ENCODE measurements at places on chromosomes 1 and 21. TPM values are rescaled to one million over a fixed set of nuclear protein-coding genes. Genes with fewer than 3 reads are reported as not detected.

- no peak for DNase-seq
These were observed 155.7 kb upstream of the FAM78B start for GRCh38 chr1:166322470-166322869.

DNA sequence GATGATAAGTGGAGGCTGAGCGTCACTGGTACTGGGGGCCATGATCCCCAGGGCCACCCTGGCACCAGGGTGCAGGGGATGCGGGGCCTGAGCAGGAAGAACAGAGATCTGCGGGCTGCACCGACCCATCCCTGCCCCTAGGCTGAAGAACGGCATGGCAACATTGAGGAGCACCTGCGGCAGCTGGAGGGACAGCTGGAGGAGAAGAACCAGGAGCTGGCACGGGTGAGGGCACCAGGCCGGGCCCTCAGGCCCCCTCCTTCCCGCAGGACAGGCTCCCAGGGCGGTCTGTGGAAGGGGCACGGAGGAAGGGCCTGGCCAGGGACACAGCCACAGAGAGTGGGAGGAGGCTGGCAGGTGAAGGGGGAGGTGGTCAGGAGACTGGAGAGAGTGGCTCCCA is 21.8 kb downstream of the PPFIA4 start:
- DNase-seq, result no peak

DNA sequence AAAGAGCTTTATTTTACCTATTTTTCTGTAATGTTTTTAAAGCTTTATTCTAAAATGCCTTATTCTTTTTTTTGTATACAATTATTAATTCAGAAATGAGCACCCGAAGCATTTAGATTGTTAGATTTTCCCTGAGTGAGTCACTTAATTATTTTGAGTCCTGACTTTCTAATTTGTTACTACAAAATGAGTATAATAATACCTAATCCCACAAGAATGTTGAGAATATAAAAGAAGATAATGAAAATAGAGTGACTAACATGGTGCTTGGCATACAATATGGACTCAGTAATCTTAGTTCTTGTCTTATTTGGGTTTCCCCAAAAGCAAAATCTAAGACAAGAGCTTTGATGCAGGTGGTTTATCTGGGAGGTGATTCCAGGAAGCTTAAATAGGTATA is 142.2 kb downstream of the LHX8 start:
- DNase-seq, result no peak

- DNase-seq, result no peak
These were observed 3.2 kb downstream of the LYPD8 start for GRCh38 chr1:248752161-248753028.

The TENT5C gene
- 6.5 TPM for total RNA-seq

GRCh38 chr1:93317943-93318342 is 27.8 kb upstream of the DR1 start:
- no peak for DNase-seq

DNA sequence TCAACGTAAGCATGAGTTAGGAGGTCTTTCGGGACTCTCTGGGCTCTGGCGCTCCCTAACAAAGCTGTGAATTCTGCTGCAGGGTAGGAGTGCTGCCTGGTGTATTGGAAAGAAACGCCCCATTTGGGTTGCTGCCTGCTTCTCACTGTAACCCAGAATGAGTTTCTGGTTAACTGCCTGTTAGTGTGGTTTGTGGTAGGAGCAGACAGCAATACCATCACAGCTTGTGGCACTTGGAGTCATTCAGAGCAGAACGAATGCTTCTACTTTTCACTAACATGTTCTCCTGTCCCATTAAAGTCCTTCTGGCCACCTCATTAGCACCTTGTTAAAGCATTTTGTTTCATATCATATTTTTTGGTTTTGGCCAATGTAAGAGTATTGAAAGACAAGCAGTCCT is 18.1 kb downstream of the MAP3K7CL start:
- DNase-seq, result no peak

GRCh38 chr1:182703539-182703938 is 19.2 kb upstream of the RGS8 start:
- no peak for DNase-seq

- DNase-seq, result no peak
These were observed 126.7 kb upstream of the CACHD1 start for GRCh38 chr1:64343105-64343822.

DNA sequence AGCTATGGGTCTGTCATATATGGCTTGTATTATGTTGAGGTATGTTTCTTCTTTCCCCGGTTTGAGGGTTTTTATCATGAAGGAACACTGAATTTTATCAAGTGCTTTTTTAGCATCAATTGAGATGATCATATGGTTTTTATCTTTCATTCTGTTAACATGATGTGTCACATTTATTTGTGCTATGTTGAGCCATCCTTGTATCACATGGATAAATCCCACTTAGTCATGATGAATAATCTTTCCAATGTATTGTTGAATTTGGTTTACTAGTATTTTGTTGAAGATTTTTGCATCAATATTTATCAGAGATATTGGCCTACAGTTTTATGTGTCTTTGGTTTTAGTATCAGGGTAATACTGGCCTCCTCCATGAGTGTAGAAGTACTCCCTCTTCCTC is 61.7 kb downstream of the GPR137B start:
- DNase-seq, result no peak

The PGBD5 gene
- total RNA-seq, result 1.4 TPM

DNA sequence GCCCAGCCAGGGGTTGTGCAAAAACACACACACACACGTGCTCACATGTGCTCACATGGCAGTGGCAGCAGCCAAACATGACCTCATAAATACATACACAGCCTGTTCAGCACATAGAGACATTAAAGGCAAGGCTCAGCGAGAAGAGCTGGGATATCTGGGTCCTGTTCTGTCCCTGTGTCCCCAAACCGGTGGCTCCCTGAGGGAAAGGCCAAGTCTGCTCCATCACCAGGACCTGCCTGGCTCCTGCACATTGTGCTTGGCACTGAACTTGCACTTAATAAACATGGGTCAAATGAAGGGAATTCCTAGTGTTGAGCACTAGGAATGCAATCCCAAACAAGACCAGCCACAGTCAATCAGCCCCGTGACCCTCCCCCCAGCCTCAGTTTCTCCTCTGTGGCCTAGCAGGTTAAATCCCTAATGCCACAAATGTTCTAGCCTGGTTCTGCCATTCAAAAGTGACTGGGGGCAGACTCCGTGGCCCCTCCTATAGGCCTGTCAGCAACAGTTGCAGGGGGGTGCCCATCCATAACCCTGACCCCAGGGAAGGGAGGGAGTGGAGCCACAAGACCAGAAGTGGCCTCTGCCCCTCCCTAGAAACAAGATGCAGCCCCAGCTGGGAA is 160.9 kb upstream of the VAMP3 start:
- DNase-seq, result no peak

GRCh38 chr1:221680085-221680484 is 61.8 kb downstream of the DUSP10 start:
- no peak for DNase-seq

- DNase-seq, result no peak
These were observed 109.1 kb downstream of the CD247 start for GRCh38 chr1:167409183-167409582.

The BNIPL gene
- total RNA-seq, result 0.63 TPM

DNA sequence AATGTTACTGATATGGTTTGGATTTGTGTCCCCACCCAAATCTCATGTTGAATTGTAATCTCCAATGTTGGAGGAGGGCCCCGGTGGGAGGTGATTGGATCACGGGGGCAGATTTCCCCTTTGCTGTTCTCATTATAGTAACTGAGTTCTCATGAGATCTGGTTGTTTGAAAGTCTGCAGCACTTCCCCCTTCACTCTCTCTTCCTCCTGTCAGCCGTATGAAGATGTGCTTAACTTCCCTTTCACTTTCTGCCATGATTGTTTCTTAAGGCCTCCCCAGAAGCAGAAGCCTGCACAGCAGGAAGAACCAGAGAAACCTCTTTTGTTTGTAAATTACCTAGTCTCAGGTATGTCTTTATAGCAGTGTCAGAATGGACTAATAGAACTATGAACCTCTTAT is 28.4 kb downstream of the TRIM33 start:
- no peak for DNase-seq

The RHD gene
- total RNA-seq, result not detected

GRCh38 chr21:43918385-43918947 is 53.4 kb downstream of the AGPAT3 start:
- DNase-seq, result no peak

DNA sequence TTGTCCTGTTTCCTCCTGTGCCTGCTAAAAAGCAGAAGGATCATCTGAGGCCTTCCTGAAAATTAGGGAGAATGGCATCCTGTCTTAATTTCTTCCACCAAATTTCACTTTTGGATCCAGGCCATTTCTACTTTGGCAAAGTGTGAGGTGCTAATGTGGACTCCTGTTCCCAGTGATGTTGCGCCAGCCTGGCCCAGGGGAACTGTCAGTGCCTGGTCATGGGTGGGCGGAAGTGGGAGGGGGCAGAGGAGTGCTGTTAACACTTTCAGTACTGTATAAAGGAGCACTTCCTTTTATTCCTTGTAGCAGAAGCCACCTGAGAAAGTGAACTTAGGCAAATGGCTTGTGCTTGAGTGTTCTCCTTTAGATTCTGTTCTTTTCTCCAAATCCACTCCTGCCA is 19.9 kb downstream of the ELAPOR1 start:
- DNase-seq, result no peak

The IFNAR2 gene
- 13.5 TPM for total RNA-seq

DNA sequence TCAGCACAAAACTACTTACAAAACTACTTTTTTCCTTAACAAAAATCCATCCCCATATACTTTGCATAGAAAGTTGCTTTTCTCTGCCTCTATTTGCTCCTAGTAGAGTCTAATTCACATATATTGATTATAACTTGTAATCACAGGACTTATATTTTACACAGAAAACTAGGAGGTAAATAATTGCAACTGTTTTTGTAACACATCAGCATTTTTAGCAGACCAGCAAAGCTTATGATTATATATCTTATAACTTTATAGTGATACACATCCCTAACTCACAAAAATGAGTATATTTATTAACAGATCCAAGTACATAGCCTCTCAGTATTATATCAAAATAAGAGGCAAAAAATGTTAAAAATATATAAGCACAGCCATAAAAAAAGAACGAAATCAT is 17.3 kb upstream of the SLC35A3 start:
- no peak for DNase-seq

- no peak for DNase-seq
These were observed 15.8 kb downstream of the INPP5B start for GRCh38 chr1:37931102-37931360.

The ADGRB2 gene
- 0.79 TPM for total RNA-seq

GRCh38 chr1:30307182-30307581 is 416.2 kb downstream of the MATN1 start:
- DNase-seq, result no peak

The SH2D1B gene
- total RNA-seq, result 0.12 TPM

- no peak for DNase-seq
These were observed 90.5 kb upstream of the TLR5 start for GRCh38 chr1:223233410-223234169.

DNA sequence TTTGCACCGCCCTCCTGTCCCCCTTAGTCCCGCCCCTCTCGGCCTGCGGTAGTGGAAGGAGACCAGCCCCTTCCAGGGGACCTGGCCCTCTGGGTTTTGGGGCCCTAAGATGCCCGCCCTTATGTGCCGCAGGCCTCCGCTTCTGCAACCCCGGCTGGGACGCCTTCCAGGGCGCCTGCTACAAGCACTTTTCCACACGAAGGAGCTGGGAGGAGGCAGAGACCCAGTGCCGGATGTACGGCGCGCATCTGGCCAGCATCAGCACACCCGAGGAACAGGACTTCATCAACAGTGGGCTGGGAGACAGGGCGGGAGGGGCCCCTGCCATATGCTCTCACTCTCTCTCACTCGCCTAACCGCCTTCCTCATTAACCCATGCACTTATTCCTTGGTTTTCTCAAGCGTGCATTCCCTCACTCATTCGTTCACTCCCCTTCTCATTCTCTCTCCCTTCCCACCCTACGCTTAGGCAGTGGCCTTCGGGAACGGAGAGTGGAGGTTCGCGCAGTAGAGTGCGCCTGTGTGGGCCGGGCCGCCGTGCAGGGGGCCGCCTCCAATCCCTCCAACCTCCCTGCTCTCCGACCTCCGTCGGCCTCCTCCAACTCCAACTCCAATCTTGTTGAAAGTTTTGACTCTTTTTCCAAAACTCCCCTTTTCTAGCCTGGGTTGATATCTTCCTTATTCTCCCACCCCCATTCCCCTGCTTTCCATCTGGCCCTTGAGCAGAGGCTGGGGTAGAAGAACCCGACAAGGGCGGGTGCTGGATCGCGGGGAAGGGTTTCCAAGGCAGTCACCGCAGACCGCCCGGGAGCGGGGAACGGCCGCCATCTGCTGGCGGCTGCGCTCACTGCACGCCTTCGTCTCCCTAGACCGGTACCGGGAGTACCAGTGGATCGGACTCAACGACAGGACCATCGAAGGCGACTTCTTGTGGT is 15.2 kb downstream of the BCAN start:
- peak; percentile 55 for DNase-seq

DNA sequence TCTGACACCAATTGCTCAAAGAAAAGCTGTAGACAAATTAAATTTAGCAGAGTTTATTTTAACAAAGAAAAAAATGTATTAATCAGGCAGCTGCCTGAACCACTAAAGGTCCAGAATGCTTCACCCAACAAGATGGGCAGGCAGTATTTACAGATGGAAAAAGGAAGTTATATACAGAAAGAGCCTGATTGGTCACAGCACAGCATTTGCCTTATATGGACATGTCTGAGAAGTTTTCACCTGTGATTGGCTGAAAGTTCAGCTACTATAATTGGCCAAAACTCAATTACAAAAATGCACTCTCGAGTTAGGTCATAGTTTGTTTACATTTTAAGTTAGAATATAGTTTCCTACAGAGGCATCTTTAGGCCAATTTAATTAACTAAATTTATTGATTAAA is 15.1 kb upstream of the FMO1 start:
- no peak for DNase-seq

- no peak for DNase-seq
These were observed 103.4 kb upstream of the KCNE2 start for GRCh38 chr21:34260277-34261008.

The PRAMEF10 gene
- total RNA-seq, result not detected

The BLZF1 gene
- 20.7 TPM for total RNA-seq

DNA sequence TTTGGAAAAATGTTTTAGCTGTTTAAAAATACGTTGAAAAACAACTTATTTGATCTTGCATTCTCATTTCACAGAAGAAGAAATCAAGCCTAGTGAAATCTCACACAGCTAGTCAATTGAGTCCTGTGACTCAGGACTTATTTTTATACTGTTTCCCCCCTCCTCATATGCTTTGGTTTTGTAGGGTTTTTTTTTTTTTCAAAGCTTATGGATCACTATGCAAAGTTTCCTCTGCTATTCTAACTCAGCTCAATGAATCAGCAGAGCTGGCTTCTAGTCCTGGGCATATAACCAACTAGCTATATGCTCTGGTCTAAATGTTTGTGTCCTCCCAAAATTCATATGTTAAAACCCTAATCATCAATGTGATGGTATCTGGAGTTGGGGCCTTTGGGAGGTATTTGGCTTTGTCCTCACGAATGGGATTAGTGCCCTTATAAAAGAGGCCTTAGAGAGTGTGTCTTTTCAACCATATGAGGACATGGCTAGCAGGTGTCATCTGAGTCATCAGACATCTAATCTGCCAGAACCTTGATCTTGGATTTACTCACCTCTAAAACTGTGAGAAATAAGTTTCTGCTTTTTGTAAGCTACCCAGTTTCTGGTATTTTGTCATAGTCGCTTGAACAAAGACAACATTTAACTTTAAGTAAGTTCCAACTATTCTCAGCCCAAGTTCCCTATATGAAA is 317.2 kb upstream of the C1orf87 start:
- DNase-seq, result no peak

Data from omental fat pad (tissue), 4 donors.